ENCODE measurements at places on chromosomes 3 and 15.

DNA sequence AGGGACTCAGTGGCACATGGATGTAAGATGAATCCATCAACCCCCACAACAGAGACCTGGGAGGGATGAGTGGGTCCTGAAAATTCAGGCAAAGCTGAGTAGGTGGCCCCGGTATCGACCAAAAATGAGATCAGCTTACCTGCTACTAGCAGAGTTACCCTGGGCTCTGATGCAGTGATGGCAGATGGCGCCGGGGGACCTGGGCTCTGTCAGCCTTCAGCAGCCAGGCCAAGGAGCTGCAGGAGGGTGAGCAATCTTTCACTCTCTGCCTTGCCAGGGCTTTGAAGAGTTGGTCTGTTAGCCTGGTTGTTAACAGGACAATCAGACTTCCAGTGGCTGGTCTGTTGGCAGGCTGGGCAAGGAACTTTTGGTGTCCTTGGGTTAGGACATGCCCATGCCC is 1054.8 kb downstream of the SI start:
- no peak for DNase-seq

- no peak for DNase-seq
These were observed 8.3 kb downstream of the POLG start for GRCh38 chr15:89326316-89326715.

- DNase-seq = no peak
These were observed 6.1 kb downstream of the MOBP start for GRCh38 chr3:39473452-39474125.

GRCh38 chr3:113698956-113699355 is 2.5 kb upstream of the USF3 start:
- no peak for DNase-seq

DNA sequence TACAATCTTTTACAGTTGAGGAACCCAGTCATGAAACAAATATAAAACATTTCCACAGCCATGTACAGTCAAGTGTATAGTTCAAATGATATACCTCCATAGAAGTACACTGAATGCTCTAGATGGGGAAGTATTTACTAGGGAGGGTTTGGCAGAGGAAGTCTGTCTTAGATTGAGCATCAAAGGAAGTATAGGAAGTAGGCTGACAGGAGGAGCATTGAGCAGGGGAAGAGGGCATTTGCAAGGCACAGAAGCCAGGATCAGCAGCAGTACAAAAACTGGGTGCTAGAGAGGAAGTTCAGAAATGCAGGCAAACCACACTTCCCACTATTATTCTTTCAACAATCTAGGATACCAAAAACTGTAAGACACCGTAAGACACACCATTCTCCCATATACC is 122.6 kb downstream of the ANO10 start:
- DNase-seq = no peak
